ENCODE measurements at places on chromosomes 2 and 18. TPM values are rescaled to one million over a fixed set of nuclear protein-coding genes. Genes with fewer than 3 reads are reported as not detected.

Gene ABHD3
- total RNA-seq, result 6.4 TPM

Gene BIN1
- 27.4 TPM for total RNA-seq

Gene AKAIN1
- total RNA-seq, result not detected

Gene SULT1C2
- total RNA-seq, result 0.23 TPM

Gene ADRA2B
- 14.9 TPM for total RNA-seq

Gene PCARE
- total RNA-seq, result not detected
